ENCODE measurements at places on chromosomes 7 and 10. TPM values are rescaled to one million over a fixed set of nuclear protein-coding genes. Genes with fewer than 3 reads are reported as not detected.

DNA sequence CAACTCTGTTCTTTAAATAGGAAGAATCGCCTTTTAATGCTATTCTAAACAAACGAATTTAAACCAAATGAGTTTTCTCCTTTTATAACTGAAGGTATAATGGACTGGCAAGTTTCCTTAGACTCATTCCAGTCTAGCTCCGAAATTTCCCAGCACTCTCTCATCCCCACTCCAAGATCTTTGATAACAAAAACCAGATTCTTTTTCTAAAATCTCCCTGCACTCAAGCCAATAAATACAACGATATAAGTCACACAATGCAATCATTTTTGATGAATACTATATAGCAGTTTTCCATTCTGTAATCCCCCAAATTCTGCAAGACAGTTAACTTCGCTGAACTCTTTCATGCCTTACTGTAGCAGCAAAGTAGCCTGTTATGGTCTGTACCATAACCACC is 1.9 kb downstream of the OGA start:
- no peak for DNase-seq

- no peak for DNase-seq
Measured at GRCh38 chr10:89642193-89642592, 2.8 kb downstream of the PANK1 start.

DNA sequence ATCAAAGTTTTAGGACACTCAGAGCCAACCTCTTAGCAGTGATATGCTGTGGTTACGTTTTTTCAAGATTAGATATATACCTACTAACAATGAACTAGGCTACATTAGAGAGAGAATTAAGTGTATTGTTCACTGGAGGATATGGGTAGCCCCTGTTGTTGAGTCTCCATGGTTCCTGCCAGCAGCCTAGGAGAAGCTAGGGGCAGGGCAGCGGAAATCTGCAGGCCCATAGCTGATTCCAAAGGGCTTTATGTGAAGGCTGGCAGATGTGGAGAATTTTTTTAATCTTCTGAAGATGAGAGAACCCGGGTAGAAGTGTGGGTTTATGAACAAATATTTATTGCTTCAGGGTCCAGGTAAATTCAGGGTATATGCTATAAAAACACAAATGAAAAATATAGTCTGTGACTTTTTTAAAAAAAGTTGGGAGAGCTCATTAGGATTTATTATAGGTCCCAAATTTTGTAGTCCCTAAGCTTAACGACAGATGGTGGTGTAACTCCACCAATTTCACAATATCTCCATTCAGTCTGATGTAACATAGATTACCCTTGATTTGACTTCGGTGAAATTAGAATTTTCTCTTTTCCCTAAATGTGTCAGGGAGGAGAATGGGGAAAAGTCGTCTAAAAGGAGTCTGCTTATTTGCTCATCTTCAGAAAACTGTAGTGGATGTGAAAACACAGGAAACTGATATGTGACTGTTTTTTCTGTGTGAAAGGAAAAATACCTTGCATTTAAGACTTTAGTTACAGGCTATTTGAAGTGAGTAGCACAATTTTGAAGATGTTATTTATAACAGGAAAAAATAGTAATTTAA is 163.0 kb upstream of the PPP1R3A start:
- peak; percentile 70 for DNase-seq

DNA sequence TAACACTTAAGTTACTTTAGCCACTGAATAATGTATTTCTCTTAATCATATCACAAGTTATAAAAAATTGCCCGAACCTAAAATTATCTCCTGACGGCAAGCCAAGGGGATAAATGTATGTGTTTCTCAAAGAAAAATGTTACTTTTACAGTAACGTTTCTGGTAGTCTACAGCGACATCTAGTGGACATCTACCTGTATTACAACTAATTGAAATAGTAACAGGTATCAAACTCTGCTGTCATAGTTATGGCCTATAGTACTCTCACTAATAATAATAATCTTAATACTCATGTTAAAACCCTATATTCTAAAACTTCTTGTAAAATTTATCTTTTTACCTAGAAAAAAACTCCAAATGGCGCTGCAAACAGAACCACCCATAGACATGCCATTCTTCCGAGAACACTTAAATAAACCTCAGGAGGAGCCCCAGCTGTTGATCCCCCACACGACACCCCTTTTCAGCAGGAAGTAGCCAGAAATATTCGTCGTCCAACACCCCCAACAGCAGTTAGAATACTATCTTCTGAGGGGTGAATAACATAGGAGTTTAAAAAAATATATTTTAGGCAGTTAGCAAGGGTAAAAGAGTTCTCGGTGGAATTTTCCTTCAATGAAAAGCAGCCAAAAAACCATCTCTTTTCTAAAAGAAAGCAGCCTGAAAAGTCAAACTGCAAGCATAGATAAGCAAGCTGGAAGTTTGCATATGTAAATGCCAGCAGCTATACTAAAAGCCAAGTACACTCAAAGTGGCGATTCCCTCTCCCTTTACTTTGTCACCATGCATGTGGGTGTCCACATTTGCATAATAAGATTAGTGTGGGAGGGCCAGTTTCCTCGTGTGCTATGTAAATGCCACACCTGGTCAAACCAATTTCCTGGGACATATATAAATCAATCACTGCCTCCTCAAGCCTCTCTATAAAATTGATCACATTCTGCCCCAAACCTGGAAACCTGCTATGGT is 40.5 kb upstream of the ZNF107 start:
- peak; percentile 53 for DNase-seq

GRCh38 chr7:134351424-134351823 is 34.7 kb upstream of the SLC35B4 start:
- no peak for DNase-seq

DNA sequence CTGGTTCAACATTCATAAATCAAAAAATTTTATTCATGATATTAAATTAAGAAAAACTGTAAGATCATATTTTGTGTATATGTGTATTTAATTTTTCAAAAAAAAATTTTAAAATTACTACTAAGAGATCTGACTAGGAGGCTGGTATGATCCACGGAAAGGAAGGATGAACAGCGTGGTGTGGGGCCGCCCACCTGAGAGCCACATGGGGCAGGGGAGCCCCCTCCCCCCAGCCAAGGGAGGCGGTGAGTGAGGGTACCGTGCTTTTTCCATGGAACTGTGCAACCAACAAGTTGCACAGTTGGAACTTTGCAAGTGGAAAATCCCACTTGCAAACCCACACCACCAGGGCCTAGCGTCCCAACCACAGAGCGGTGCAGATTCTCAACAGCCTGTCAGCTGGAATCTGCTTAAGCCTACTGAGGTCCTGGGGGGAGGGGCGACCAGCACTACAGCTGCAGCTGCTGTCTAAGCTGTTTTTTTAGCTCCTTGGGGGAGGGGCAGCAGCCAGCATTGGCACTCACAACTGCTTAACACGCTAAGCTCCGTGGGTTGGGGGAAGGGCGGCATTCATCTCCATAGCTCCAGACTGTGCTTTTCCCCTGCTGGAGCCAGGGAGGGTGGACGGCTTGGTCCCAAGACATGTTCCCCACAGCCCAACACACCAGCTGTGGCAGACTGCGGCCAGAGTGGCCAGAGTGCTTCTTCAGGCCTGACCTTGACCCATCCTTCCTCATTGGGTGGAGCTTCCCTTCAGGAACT is 94.2 kb upstream of the IGFBP3 start:
- peak; percentile 92 for DNase-seq

DNA sequence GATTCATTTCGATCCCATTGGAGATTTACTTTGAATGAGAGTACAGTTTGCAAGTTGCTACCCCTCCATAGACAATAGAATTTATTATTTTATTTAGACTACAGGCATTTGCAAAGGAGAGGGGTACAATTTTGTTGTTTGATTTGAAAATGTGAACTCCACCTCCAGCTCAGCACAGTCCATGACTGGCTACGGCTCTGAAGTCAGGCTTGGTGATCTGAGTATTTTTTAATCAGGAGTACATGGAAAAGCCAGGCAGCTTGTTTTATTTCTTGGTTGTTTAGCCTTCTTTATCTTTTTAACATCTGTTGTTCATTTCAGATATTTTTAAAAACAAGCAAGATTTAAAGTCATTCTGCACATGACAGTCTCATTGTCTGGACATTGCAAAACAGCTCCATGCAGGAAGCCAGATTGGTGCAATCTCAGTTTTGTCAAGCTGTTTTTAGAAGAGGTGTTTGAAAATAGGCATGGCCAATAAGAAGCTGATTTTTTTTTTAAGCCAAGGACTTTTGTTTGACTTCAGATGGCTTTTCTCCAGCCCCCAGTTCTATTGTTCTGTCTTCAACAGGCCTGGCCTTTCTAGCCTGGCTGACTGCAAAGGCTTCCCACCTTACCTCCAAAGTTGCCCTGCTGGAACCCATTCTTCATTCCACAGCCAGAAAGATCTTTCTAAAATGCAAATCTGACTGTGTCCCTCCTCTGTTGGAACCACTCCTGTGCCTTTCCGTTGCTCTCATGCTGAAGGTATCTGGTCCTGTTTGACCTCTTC is 12.2 kb downstream of the PLXDC2 start:
- DNase-seq, result peak; percentile 56

DNA sequence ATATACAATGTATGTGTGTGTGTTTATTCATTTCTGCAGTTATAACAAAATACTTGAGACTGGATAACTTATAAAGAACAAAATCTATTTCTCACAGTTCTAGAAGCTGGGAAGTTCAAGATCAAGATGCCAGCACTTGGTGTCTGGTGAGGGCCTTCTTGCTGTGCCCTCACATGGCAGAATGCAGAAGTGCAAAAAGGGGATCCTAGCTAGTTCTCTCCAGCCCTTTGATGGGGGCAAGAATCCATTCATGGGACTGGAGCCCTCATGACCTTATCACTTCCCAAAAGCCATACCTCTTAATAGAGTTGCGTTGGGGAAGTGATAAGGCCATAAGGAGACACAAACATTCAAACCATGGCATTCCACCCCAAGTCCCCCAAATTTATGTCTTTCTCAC is 8.4 kb downstream of the GRB10 start:
- DNase-seq, result no peak

DNA sequence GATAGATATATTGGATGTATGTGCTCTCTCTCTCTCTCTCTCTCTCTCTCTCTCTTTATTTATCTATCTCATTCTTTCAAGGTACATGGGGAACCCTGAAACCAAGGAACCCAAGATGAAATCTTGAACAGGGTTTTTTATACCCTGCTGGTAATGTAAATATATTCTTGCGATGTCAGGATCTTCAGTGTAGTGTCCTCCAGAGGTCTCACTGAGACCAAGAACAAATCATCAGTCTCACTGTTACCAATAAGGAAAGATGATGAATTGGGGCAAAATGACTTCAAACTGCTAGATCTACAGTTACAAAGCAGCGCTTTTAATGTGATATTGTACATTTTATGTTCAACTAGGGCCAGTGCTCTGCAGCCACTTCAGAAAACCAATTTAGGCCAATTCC is 423.5 kb downstream of the ANKRD7 start:
- DNase-seq, result no peak

- no peak for DNase-seq
Measured at GRCh38 chr10:79314761-79315601, 32.3 kb upstream of the PPIF start.

DNA sequence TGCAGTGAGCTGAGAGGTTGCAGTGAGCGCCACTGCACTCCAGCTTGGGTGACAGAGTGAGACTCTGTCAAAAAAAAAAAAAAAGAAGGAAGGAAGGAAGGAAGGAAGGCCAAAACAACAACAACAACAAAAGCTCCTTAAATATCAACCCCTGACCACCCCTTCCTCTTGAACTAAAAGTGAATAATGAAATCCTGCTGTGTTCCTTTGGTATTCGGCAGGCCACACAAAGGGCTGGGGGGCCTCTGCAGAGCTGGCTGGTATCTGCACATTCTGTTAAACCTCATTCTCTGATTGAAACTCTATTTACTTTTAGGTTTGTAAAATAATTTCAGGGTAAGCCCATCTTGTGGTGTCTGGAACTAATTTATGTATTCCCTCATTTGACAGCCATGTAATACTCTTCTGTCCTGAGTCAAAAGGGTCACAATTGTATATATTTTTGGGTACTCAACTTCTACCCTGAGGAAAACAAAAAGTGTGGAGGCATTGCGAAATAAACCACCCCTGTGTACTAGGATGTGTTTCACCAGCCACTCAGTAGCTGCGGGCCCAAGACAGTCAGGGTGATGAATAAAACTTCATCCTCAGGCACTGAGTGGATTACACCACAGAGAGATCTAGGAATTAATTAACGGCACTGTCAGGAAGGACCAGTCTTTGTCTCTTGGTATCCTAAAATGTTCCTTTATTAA is 446.4 kb upstream of the PFKP start:
- peak; percentile 73 for DNase-seq

GRCh38 chr10:78776756-78777155 is 292.0 kb upstream of the ZMIZ1 start:
- no peak for DNase-seq

DNA sequence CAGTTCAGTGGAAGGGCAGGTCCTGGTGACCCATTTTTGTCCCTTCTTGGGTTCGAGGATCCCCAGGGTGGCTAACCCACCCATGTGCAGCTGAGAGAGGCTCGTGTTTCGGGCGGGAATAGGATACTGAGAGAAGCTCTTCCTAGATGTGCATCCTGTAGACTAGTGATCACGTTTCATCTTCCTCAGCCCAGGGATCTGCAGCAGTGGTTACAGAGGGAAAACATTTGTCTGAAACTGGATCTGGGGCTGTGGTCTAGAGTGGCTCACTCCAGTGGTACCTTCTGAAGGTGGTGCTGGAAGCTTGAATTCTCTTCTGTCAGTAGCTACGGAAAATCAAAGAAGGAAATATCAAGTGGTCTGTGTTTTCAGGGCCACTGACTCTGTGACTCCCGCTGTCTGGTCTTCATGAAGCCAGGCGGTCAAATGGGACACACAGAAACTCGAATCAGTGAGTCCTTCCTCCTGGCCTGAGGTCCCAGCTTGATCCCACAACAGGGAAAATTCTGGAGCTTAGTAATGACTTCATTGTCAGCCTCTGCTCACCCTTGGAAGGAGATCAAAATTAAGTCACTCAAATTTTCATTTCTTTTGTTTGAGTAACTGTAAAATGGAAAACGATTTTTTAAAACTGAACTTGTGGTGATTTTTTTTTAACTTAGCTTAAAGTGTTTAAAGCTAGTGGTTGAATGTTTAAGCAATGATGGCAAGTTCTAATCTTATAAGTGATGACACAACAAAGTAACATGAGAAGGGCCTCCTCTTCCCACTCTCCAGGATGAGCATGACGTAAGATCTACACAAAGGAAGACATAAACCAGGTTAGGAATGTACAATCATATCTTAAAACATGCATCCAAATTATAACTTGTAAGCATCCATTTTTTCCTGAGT is 469.3 kb upstream of the KLF6 start:
- DNase-seq, result no peak

GRCh38 chr7:696812-697551 is 29.5 kb upstream of the DNAAF5 start:
- DNase-seq, result no peak

- no peak for DNase-seq
Measured at GRCh38 chr7:2128601-2129322, 104.0 kb downstream of the MAD1L1 start.

GRCh38 chr7:124697746-124698145 is 67.8 kb downstream of the GPR37 start:
- no peak for DNase-seq

GRCh38 chr10:124465003-124465776 is 3.6 kb downstream of the LHPP start:
- no peak for DNase-seq

SLC16A9 gene
- total RNA-seq, result 16.0 TPM

EBLN1 gene
- total RNA-seq, result not detected

WAPL gene
- 60.8 TPM for total RNA-seq

NFE2L3 gene
- 142 TPM for total RNA-seq

MLXIPL gene
- 25.7 TPM for total RNA-seq

CFAP46 gene
- total RNA-seq, result 3.1 TPM

FGL2 gene
- not detected for total RNA-seq
